ENCODE measurements at places on chromosomes 6 and 20.
A peak's percentile ranks its signal among the peaks of the same experiment; 100 is the strongest.

DNA sequence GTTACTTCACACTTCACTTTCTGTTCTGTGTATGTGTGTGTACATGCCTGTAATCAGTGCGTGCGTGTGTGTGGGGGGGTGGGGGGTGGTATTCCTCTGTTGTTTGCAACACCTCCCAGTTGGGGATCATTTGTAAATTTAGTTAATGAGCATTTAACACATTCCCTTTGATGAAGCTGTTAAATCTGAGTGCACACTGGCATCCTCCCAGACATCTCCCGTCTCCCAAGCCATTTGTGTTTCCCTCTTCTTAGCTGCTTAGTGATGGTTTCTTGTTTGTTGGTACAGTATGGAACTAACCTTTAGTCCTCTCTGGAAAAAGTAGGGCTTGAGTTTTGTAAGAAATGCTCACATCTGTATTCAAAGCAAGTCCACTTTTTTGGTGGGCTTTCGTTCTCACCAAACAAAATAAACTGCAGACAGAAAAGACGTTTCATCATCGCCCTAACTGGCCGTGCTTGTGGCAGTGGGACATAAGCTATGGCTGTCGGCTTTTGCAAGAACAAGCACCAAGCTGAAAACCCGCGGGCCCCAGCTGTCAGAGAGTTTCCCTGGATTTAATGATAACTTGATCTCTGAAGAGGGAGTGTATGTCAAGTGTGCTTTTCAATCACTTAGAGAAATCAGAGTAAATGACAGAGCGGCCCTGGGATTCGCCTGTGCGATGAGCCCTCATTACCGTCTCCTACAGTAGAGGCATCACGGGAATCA lies 54.9 kb upstream of the SASH1 start:
- DNase-seq, result no peak

DNA sequence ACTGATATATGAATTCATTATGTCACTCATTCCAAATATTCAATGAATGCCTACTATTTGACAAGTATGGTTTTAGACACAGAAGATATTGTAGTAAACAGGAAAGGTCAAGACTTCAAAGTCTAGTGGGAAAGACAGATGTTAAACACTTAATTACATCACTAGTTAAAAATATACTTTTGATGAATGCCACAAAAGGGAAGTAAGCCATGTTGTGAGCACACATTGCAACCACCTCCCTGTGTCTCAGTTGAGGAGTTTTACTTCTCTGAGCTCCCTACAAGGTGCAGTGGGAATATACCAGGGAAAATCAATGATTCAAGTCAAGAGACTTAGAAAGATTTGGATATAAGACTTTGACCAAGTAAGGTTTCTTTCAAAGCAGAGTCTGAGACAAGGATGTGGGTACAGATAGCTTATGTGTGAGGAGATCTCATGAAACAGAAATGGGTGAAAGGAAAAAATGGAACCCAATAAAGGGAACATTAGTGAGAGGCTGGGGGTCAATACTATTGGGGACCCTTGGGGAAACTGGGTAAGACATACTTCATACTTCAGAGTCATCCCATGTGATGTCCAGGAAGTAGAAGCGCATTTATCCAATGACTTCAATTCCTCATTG lies 503.7 kb downstream of the KIF16B start:
- no peak for DNase-seq

DNA sequence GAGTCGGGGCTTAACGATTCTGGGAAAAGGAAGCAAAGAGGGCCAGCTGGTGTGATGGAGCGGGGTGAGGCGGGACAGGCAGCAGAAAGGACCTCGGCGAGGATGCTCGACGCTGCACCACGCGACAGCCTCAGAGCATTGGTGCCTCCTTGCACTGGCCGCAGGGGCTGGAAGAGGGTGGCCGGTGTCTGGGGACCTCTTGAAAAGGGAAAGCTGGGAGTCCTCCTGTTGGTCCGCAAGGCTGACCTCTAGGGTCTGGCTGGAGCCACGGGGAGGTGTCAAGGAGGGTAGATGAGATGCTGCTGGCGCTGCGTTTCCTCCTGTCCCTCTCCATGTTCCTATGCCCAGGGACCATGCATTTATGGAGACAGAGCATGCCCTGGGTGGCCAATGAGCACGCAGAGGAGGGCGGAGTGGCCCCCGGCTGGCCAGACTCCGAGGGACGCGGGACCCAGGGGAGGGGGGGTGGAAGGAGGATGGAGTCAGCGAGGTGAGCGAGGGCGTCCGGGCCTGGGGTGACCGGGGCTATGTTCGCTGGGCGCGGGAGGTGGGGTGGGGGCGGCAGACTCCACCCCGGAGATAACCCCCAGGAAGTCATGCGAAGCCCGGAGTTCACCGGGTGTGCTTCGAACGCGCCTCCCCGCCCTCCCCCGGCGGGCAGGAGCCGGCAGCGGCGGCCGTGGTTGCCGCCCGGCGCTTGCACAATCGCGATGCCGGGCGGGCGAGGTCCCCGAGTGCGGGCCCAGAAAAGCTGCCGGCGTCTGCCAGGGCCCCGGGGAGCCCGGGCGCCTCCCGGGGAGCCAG lies at the start of gene CYP24A1:
Gene CYP24A1, minus strand, starts transcription at position 334 of the 804 bp plus-strand sequence. CDS start 407 bp downstream, outside the sequence.
- DNase-seq, result no peak

- no peak for DNase-seq
These were observed 284.8 kb downstream of the SMOC2 start for GRCh38 chr6:168725802-168726201.

- peak; percentile 41 for DNase-seq
These were observed 22.9 kb downstream of the CNBD2 start for GRCh38 chr20:35991142-35991771.

DNA sequence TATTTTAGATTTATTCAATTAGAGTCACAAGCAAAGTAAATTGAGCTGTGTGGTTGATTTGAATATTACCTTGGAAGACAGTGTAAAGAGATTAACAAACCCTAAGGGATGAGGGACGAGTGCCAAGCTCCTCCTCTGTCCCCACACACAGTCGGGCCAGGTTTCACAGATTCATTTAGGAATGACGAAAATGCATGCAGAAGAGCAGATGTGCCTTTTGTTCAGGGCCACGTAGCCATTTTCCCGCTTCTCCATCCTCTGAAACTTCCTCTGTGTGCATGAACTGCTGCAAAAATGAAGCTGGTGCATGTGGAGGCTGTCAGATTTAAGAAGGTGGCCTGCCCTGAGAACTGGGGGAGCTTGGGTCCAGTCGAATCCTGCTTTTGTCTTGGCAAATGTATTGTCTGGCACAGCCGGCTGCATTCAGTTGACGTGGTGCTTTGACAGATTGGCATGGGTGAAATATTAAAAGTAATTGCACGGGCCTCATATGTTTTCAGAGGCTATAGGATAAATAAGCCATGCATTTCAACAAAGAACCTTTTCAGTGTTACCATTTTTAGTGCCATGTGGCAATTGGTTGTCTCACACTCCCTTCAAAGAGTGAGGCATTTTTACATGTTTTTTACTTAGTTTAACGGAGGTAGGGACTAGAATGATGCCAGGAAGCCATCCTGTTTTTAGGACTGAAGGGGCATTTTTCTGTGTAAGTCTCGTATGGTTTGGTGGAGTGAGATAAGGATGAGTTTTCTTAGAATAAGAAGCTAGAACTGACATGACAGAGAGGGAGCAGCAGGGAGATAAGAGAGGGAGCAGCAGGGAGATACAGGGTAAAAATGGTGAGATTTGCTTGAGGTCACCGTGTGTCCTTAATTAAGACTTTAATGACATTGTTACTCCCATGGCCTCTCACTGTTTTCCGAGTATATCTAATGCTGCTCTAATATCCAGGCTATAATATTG lies 361.1 kb downstream of the NRN1 start:
- DNase-seq, result no peak

DNA sequence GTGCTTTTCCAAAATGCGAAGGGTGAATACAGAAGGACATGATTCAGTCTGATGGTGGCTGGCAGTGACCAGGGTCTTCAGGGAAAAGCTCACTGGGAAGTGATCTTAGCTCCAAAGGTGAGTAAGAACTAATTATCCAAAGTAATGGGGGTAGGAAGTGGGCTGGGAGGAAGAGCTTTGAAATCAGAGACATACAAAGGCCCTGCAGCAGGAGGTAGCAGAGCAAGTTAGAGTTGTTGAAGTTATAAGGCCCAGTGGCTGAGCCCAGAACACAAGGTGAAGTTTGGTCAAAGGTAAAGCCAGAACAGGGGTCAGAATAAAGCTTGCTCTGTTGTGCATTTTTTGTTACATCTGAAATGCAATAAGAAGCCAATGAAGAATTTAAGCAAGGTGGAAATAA lies 81.2 kb downstream of the PLCB1 start:
- DNase-seq, result no peak

DNA sequence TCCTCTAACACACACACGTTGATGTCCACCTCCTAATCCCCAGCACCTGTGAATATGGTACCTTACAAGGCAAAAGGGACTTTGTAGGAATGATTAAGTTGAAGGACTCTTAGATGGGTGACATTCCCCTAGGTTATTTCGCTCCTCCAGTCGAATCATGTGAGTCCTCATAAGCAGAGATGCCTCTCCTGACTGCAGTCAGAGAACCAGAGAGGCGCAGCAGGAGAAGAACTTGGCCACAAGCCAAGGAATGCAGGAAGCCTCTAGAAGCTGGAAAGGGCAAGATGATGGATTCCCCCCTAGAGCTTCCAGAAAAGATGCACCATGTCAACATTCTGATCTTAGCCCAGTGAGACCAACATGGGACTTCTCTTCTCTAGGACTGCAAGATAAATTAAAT lies 133.1 kb upstream of the PTPRT start:
- no peak for DNase-seq

GRCh38 chr20:61521687-61522420 lies 269.8 kb downstream of the CDH4 start:
- no peak for DNase-seq

- no peak for DNase-seq
These were observed 11.5 kb upstream of the SCP2D1 start for GRCh38 chr20:18802012-18802634.

GRCh38 chr20:51710361-51710894 lies 57.8 kb downstream of the ATP9A start:
- no peak for DNase-seq

DNA sequence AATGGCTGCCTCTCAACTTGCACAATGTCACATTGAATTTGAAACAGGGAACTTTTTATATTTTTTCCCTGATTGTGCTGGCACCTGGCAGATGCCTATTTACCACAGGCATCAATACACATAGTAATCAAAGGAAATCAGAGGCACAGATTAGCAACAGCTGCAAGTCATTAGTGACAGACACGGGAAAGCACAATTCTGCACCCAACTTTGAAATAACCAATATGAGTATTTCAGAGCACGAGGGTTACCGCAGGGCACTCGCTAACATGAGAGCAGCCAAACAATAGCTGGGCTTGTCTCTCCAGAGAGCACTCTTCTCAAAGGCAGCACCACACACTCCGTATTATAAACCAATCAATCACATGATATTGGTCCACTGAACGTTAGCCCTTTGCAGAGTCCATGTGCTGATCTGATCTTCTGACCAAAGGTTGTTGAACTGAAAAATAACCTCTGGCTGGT lies 149.5 kb downstream of the RNF144B start:
- DNase-seq, result no peak

GRCh38 chr6:150617062-150617461 lies 17.4 kb downstream of the PLEKHG1 start:
- no peak for DNase-seq

- DNase-seq, result peak; percentile 88
These were observed 719 bp downstream of the HSP90AB1 start for GRCh38 chr6:44247338-44248302.

DNA sequence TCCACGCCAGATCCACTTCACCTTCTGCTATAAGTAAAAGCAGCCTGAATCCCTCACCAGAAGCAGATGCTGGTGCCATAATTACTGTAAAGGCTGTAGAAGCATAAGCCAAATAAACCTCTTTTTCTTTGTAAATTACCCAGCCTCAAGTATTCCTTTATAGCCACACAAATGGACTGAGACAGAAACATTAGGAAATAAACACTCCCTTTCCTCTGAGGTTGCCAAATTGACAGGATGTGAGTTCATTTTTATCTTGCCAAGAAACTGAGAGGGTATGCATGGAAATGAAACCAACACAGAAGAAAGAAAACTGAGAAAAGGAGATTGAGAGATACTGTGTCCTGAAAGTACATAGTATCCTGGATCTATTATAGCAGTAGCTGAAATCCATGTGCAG lies 481.2 kb downstream of the HAO1 start:
- no peak for DNase-seq

GRCh38 chr20:10454151-10454750 lies 19.1 kb downstream of the SLX4IP start:
- DNase-seq, result no peak

DNA sequence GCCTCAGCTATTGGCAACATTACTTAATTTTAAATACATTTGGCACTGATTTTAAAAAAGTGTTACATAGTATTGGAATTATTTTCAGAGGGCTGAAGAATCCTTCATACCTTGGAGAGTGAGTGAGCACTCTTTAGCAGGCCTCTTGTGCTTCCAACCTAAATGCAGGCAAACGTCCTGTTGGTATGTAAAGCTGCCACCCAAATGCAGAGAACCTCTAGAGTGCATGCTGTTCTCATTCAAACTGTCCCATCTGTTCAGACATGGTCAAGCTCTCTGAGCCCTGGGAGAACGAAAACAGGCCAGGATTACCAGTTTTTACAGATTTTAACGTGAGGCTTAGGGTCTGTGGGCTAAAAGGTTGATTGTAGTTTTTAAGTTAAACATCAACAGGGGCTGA lies 378.0 kb upstream of the FLRT3 start:
- no peak for DNase-seq

DNA sequence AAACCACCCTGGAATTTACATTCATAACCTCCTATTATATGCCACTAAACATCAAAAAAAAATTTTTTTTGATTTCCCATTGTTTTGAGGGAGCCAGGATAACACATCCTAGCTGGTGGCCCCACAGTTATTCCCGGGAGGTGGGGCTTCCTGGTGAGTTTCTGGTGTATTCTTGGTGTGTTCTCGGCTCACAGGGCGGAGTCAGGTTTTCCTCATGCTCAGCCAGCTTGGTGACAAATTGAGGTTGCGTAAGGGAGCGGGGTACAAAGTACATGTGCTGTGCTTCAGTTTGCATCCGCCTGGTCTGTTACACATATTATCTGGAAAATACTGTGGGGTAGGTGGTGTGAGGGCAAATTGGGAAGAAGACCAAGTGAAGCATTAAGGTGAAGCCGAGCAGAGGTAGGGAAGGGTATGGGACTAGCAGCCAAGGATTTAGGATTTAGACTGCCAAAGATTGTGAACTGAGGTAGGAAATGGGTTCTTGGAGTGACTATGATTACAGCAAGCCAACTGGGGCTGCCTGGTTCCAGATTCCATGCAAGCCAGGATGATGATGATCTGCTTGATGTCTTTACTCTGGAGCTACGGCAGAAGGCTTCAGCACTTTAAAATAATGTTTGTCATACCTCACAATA lies 46.2 kb upstream of the EEF1A1 start:
- no peak for DNase-seq
